Activated CD4-positive, alpha-beta T cell treated with anti-CD3 and anti-CD28 coated beads, Interleukin-2, amount 50 U/mL, for 24 hours (primary cell): ENCODE measurements at places on chromosomes 12 and 14.

GRCh38 chr12:66491853-66492252 lies 187.0 kb downstream of the GRIP1 start:
- DNase-seq, result no peak

- no peak for DNase-seq
Measured at GRCh38 chr12:124750787-124751471, 112.7 kb downstream of the SCARB1 start.

DNA sequence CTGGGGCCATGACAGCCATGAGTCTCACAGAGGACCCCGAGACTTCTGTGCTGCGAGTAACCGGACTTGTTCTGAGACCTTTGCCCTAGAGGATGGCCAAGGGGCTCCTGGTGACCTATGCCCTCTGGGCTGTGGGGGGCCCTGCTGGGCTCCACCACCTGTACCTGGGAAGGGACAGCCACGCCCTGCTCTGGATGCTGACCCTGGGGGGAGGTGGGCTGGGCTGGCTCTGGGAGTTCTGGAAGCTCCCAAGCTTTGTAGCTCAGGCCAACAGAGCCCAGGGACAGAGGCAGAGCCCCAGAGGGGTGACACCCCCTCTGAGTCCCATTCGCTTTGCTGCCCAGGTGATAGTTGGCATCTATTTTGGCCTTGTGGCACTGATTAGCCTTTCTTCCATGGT lies 2.1 kb downstream of the DNAJC22 start:
- no peak for DNase-seq

DNA sequence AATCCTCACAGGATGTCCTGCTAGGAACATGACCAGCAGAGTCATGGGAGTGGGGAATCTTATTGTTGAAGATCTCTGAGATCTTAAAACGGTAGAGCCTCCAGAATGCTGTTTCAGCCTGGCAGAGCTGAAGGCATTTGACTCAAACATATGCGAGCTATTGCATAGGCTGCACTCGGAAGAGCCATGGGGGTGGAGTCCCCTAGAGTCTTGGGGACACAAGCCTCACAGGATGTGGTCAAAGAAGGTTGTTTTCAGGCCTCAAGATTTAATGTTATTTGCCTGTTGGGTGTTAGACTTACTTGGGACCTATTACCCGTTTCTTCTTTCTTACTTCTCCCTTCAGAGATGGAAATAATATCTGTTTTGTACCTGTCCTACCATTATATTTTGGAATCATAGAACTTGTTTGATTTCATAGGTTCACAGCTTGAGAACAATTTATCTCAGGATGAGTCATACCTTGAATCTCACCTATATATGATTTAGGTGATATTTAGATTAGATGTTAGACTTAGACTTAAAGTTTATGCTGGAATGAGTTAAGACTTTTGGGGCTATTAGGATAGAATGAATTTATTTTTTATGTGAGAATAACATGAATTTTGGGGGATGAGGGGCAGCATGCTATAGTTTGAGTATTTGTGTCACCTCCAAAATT lies 172.2 kb upstream of the ATP2B1 start:
- no peak for DNase-seq

DNA sequence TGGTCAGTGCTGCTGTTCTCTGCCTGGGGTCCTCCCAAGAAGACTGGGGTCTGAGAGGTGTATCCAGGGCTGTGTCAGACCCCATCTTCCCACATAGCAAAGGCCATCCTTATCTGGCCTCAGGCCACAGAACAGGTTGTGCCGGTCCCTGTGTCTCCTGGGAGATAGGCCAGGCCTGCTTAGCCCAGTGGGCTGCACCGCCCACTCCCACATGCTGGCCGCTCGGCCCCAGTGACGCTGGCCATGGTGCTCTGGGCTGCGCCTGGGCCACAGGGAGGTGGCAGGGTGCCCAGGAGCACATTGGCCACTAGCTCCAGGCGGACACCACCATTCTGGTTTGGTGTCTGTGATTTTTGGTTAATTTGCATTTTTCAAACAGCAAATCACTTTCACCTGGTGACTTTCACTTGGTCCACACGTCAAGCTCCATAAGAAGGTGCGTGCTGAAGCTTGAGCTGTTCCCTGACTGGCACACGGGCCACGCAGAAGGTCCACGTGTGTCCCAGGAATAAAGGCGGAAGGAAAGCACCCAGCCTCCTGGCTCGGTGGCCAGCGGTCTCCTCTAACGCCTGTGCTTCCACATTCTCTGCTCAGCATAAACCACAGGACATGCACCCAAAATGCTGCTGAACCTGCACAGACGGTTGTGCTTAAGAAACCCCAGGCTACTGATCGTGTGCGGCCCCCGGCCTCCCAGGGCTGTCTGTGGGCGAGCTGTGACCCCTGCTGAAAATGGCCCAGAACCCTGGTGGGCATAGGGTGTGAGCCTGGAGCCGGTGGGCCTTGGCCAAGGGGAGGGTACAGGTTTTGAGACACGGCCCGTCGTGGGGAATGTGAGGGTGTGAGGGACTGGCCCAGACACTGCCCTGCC lies 4.6 kb downstream of the FBRSL1 start:
- DNase-seq, result no peak

DNA sequence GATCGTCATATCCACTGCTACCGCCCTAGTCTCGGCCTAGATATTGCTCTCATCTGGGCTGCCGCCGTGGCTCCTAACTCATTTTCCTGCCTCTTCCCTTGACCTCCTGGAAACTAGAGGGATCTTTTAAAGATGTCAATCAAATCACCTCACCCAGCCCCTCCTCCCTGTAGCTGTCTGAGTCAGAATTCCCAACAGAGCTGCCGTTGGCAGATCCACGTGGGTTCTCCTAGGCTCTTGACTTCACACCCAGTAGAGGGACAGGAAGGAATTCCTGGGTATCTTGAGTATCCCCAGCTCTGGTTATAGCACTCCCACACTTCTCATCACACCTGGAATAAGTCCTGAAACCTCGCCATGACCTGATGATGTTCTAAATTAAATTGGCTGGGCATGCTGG lies 11.9 kb downstream of the TGFB3 start:
- no peak for DNase-seq

DNA sequence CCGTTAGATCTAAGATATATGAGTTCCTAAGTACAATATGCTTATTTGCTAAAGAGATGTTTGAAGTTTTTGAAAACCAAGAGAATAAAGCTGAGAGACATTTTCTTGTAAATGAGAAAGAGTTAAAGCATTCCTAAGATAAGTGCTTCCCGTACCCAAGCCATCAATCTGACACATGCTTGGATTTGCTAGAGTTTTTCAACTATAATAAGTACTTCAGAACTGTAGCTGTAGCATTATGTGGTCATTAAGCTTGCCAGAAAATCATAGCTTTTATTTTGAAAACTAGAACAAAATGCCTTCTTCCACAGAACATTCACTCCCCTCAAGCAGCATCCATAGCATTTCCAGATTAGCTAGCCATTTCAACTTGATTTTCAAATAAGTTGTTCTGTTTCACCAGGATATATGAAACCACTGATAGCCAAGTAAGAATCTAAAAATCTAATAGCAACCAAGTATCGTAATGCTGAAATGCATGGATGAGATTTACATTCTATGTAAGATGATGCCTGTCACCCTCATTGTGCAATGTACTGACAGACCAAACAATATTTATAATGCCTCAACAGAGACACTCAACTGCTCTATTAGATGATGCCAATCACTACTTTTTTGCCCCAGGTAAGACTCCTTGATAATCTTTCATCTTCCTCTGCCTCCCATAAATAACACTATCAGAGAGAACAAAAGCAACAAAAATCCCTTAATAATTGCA lies 8.0 kb downstream of the SNW1 start:
- DNase-seq, result no peak

DNA sequence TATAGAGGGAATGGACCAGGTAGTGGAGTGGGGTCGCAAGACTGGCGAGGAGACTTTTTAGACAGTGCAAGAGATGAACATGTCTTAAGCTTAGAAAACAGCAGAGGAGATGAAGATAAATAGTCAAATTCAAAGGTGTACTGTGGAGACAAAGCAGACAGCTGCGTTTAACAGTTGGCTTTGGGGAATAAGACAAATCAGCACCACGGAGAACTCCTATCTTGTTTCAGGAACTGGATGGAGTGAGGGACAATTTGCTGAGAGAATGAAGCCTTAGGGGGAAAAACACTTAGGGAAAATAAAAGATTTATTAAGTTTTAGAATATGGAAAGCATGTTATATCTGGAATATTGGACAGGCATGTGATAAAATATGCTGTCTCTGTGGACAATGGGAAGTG lies 458.8 kb downstream of the GLT1D1 start:
- DNase-seq, result no peak
